ENCODE measurements at places on chromosomes 6 and 20.

DNA sequence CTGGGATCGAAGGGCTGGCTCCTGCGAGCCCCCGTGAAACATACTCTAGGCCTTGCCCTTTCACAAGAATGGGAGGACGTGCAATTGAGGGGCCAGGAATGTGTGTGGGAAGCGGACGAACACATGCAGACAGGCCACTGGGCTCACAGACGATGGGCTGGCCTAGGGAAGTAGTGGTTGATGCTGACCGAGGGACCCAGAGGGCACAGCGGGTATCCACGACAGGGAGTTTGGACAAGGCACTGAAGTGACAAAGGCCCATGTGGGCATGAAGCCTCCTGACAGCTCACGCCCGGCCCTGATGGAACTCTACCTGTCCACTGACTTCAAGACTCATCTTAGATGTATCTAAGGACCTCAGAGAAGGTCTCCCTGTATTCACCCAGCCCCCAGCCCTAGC lies 52.2 kb downstream of the MYH7B start:
- DNase-seq = no peak

- no peak for DNase-seq
These were observed 217.3 kb upstream of the SULF2 start for GRCh38 chr20:48002517-48002970.

- DNase-seq = no peak
These were observed 82.4 kb downstream of the PSMB1 start for GRCh38 chr6:170470734-170471133.

DNA sequence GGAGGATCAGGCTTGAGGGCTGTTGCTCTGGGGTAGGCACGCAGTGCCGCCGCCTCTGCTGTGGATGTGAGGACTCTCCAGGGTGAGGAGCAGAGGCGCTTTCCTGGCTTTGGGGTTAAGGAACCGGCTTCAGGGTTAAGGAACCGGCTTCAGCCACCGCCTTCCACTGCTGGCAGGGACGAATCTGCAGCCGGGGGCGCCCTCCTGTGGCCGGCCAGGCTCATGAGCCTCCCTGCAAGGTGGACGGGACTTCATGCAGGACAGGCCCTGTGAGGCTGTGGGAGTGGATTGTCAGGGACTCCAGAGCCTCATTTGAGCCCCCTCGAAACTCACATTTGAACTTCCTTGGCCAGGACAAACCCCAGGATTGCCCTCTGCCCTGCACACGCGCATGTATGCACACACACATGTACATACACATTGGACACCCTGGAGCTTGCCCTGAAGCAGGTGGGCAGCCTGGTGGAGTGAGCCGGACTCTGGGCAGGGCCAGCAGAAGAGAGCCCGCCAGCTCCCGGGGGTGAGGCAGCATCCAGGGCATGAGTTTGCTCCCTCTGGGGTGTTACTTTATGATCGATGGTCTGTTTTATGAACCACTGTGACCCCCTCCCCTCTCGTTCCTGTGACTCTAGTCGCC lies 146.9 kb downstream of the PHACTR3 start:
- DNase-seq = peak; percentile 70

DNA sequence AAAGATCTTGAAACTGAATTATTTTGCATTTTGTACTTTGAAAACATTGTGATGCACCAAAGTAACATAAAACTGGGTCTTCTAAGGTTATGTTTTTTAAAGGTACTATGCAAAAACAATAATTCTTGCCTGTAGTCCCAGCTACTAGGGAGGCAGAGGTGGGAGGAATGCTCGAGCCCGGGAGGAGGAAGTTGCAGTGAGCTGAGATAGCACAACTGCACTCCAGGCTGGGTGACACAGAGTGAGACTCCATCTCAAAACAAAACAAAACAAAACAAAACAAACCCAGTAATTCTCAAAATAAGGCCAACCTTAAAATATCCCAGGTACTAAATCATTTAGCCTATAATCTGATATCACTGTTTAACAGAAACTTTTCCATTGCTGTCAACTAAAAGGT lies 269.6 kb downstream of the KHDC1L start:
- DNase-seq = no peak

- DNase-seq = peak; percentile 41
These were observed 3.1 kb upstream of the ULBP2 start for GRCh38 chr6:149938571-149939355.

- DNase-seq = no peak
These were observed 61.7 kb upstream of the SLC22A23 start for GRCh38 chr6:3518356-3519190.

DNA sequence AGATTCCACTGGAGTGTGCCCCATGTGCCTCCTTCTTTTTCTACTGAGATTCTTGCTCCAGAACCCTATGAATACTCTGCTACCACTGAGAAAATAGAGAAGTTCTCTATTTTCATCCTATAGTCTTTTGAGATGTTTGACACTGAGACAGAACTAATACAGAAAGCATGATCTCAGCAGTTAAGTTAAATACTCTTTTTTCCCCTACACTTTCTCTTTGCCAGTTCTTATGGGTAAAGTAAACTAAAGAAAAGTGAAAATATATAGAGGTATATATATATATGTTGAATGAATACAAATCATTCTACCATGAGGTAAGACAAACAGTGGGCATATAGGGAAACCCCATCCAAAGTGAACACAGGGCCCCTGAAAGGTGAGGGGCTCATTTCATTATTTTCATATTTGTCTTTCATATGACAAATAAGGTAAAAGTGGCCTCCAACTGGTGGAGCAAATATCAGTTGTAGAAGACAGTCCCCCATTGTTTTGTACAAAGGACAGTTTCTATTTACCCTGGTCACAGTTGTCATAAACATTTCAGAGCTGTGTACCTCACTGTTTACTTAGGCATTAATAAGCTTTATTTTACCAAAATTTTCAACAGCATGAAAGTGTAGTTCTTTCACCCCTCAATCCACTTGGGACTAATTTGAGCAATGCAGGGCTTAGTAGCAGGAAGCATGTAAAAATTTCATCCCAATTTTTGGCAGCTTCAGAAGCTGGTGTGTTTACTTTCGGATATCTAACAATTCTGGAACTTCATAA lies 188.3 kb upstream of the MARCKS start:
- no peak for DNase-seq

- DNase-seq = no peak
These were observed 11.7 kb downstream of the TSPYL1 start for GRCh38 chr6:116267836-116268588.

DNA sequence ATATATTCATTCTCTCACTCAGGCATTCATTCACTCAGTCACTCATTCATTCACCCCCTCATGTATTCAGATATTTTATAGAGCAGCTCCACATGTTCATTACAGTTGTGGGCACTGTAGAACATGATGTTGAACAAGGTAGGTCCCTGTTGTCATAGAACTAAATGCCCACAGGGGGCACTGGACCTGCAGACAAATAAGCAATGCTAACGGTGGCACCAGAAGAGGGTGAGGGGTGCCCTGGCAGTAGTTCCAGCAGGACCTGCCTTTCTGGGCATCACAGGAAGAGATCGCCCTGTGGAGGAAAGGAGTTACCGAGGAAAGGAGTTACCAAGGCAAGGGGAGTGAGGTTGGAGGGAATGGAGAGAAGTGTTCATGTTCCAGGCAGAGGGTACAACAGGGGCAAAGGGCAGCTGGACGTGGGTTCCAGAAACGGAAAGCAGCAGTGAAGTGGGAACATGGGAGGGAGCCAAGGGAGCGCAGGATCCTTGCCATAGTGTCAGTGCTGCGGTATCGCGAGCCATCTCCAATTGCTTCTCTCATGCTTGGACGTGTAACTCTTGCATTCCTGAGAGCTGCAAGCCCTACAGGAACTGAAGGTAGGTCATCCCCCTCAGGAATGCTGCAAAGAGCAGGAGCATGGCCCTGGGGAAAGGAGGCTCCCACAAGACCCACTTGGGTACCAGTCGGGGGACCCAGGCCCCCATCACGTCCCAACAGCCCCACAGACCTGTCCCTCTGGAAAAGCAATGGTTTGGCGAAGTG lies 128.2 kb downstream of the EDN3 start:
- peak; percentile 19 for DNase-seq

GRCh38 chr20:57840504-57841296 lies 130.9 kb upstream of the PMEPA1 start:
- no peak for DNase-seq

GRCh38 chr6:10478187-10479040 lies 42.7 kb upstream of the GCNT2 start:
- no peak for DNase-seq

DNA sequence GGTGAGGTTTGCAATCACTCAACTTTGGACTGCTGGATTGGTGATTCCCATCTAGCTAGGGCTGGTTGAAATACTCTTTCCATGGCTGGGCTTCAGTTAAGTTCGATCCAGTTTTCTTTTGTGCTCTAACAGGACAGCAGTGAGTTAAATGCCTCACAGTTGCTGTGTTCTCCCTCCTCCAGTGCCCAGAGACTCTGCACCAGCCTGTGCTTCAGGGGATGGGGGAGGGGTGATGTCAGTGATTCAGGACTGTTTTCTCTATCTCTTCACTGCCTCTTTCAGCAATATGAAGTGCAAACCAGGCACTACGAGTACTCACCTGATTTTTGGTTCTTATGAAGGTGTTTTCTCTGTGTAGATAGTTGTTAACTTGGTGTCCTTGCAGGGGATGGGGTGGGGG lies 88.2 kb upstream of the FAM83B start:
- no peak for DNase-seq

- no peak for DNase-seq
These were observed 25.3 kb upstream of the TMEM217 start for GRCh38 chr6:37283268-37283667.

GRCh38 chr6:163883984-163884383 lies 469.5 kb downstream of the QKI start:
- DNase-seq = no peak

GRCh38 chr6:48825501-48826151 lies 637.4 kb downstream of the MMUT start:
- DNase-seq = no peak

- DNase-seq = no peak
These were observed 211.7 kb upstream of the PRND start for GRCh38 chr20:4509825-4510522.

DNA sequence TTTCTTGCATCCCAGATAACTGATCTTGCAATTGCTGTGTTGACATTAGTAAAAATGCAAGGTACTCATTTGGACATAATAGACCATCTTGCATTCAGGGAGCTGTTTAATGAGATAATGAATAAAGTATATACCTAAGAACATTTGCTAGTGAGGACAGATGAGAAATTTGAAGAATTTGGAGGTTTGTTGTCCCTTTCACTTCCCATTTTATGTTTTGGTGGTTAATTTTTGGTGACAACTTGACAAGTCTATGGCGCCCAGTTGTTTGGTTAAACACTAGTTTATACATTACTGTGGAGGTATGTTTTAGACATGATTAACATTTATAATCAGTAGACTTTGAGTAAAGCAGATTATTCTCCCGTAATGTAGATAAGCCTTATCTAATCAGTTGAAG lies 300.2 kb upstream of the SYNCRIP start:
- DNase-seq = no peak

GRCh38 chr6:136076496-136076895 lies 173.6 kb downstream of the MTFR2 start:
- no peak for DNase-seq

GRCh38 chr6:125236536-125237327 lies 65.0 kb downstream of the HDDC2 start:
- no peak for DNase-seq

DNA sequence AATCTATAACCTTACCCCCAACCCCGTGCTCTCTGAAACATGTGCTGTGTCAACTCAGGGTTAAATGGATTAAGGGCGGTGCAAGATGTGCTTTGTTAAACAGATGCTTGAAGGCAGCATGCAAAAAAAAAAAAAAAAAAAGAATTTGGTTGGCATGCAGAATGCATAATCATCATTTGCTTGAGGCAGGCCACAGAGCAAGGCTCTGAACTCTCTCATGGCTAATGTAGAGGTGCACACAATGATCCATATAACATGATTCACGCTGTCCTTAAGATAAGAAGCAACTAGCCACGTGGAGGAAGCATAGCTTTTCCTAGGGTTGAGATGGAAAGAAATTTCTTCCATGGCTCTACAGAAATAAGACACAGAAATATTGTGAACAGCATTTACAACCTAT lies 27.6 kb upstream of the RPN2 start:
- DNase-seq = no peak

DNA sequence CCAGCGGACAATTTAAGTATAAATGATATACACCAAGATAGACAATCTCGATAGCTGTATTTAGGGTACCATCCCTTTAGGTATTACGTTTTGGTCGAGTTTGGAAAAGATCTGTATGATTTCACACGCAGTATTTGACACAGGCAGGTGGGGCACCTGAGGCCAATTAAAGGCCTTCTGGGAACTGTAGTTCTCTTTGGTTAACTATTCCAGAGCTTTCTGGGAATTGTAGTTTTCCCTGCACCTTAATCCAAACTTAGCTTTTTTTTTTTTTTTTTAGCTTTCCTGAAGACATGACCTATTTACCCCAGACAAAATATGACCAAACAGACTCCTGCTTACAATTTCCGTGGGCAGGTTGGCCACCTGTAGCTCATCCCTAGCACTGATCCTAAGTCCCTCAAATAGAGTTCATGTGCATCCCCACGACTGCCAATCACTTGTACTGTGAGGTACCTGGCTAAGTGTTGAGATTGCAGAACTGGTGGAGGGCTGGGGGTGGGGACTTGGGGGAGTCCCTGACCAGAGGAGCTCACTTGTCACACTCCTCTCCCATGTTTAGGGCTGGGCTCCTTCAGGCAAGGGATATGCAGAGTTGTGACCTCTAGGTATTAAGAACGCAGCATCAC lies 999 bp upstream of the EHMT2 start:
- DNase-seq = no peak

GRCh38 chr6:39923394-39923793 lies 10.9 kb downstream of the MOCS1 start:
- no peak for DNase-seq

DNA sequence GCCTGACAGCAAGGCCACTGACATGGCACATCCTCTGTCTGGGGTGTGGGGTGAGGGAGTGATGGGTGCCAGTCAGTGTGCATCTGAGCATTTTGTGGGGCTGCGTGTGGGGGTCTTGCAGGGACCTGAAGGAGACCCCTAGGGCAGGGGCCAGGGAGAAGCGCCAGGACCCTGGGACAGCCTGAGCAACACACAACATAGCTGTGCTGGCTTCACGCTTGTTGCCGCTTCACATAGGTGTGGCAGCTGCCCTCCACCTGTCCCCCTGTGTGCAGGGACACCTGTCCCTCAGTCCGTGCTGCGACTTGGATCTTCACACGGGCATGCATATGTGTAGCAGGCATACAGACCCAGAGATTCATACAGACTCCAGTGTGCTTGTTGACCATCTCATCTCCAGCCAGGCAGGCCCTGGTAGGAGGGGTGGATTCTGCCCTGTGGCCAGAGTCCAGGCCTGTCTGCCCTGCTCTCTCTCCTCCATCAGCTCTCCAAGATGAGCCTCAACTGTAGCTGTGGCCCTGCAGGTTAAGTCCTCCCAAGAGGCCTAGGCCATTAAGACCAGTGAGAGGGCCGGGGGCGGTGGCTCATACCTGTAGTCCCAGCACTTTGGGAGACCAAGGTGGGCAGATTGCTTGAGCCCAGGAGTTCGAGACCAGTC lies 3.2 kb upstream of the NPBWR2 start:
- no peak for DNase-seq

DNA sequence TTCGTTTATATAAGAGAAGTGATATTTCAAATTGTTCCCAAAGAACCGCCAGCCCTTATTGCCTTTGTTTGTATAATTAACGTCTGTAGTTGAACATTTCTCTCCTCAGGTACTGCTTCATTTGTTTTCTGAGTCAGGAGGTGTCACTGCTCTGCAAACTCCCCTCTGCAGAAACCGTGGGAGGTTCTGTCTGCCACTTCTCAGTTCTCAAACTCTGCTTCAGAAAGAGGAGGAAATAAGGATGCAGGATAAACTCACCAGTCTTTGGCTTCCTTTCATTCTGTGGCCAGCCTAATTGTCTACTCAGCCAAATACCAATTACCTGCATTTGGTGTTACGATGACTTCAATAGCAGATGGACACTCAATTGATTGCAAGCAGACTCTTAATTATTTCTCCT lies 149.8 kb downstream of the PAK5 start:
- DNase-seq = no peak
